ENCODE measurements at places on chromosomes 3 and 15. TPM values are rescaled to one million over a fixed set of nuclear protein-coding genes. Genes with fewer than 3 reads are reported as not detected.
A peak's percentile ranks its signal among the peaks of the same experiment; 100 is the strongest.

- no peak for DNase-seq
These were observed 618.0 kb downstream of the CADM2 start for GRCh38 chr3:85576697-85577200.

Gene CISH
- total RNA-seq = 56.2 TPM

GRCh38 chr3:11914651-11915050 lies 68.0 kb upstream of the TAMM41 start:
- peak; percentile 81 for DNase-seq

DNA sequence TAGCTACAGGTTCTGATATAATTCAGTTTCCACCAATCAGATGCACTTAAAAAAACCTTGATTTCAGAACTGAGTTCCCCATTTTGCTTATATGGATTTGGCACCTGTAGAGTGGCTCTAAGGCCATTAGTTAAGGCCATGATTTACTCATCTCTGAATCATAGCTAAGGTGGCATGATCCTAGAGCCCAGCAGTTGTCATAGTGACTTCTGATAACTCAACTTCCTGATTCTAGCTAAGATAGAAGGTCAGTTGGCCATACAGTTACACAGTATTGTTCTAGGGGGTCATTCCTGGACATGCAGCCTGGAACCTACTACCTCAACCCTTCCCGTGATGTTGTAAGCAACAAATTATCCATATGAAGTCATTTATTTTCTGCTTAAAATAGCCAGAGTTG lies 15.9 kb upstream of the TMEM87A start:
- no peak for DNase-seq

GRCh38 chr3:23594894-23595670 lies 210.7 kb upstream of the UBE2E1 start:
- no peak for DNase-seq

Gene SCAANT1
- total RNA-seq = not detected

Gene SAMMSON
- not detected for total RNA-seq

Gene HCLS1
- 82.1 TPM for total RNA-seq

- no peak for DNase-seq
These were observed 44.4 kb downstream of the MECOM start for GRCh38 chr3:169618894-169619792.

DNA sequence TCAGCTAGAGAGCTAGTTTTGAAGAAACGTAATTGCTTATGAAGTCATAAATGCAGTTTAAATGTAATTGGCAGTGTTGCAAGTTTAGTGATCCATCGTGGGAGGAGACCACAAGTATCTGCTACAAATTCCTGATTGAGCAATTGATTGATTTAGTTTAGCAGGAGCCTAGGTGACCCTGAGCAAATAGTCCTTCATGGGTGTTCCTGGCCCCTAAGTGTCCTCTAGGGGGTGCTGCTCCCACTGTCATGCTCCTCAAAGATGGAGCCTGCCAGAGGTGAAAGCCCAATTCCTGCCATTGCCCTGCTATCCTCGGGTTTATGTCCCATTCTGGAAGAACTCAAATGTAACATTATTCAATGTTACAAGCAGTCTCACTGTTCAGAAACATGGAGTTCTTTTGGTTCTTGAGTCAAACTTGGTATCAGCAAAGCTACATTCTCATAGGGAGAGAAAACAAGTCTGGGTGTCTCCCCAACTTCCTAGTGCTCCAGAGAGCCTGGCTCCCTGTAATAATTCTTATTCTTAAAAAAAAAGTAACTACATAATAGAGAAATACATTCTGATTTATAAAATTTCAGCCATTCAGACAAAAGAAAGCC lies 29.8 kb upstream of the SENP5 start:
- no peak for DNase-seq

DNA sequence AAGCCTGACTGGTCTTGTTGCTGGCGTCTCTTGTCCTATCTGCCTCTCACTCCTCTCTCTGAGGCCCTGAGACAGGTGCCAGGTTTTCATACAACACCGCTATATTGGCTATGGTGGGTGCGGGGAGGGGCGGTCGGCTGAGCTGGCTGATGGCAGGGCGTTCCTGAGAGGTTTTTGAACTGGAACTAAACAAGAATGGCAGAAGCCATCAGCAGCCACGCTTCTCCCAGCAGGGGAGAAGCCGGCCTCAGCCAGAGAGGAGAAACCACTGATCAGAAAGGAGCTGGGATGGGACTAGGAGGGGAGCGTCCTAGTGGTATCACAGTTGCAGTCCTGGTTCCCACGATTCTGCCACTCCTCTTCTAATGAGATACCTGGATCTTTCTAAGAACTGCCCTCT lies 89.9 kb upstream of the PRR23E start:
- DNase-seq = no peak

GRCh38 chr3:128548021-128548420 lies 55.0 kb upstream of the GATA2 start:
- no peak for DNase-seq

DNA sequence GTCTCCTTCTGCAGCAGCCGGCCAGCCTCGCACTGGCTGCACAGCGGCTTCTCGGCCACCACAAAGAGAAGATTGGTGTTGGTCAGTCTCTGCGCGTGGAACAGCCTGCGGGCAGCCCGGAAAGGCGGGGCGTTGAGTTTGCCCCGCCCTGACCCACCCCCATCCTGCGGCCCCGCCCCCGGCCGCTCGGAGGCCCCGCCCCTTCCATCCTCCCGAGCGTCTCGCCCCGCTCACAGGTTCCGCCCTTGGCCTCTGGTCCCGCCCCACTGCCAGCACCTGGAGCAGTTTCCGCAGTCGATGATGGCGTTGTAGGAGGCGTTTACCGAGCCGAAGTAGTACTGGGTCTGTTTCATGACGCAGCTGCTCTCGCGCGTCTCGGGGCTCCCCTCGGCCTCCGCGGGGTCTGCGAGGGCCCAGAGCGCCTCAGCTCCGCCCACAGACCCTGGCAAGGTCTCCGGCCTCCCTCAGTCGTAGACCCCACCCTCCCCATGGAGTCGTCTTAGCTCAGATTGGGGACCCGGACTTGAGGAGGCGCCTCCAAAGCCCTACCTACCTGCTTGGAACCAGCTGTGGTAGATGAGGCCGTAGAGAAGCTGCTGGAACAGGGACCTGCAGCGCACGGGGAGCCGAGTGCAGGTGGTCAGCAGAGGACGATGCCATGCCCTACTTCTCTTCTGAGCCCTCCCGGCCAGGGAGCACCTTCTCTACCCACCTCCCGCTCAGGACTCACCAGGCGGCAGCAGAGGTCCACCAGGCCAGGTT lies 5.9 kb upstream of the TMEM115 start:
- DNase-seq = peak; percentile 95

All from mesenteric fat pad (tissue), 1 donor.